ENCODE measurements at places on chromosomes 5 and 9.

GRCh38 chr5:6026766-6027406 is 351.5 kb downstream of the MED10 start:
- DNase-seq, result no peak

DNA sequence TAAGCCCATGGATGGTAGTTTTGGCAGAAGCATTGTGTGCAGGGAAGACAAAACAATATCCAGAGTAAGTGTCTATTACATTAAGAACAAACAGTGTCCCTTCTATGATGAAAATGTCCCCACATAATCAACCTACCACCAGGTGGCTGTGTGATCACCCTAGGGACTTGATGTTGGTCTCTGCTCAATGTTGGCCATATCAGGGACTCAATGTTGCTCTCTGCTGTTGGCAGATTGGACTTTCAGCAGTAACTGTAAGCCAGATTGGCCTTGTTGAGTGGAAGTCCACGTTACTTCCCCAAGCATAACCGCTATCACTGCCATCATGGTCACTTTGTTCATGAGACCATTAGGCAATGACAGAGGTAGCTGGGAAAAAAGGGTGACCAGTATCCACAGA is 52.8 kb upstream of the PRSS3 start:
- peak; percentile 12 for DNase-seq

- no peak for DNase-seq
Observed at GRCh38 chr5:124355928-124356327, 390.5 kb downstream of the ZNF608 start.

GRCh38 chr9:117682955-117683710 is 21.1 kb upstream of the TLR4 start:
- DNase-seq, result peak; percentile 50

- peak; percentile 21 for DNase-seq
Observed at GRCh38 chr9:26656003-26656870, 236.4 kb downstream of the CAAP1 start.

DNA sequence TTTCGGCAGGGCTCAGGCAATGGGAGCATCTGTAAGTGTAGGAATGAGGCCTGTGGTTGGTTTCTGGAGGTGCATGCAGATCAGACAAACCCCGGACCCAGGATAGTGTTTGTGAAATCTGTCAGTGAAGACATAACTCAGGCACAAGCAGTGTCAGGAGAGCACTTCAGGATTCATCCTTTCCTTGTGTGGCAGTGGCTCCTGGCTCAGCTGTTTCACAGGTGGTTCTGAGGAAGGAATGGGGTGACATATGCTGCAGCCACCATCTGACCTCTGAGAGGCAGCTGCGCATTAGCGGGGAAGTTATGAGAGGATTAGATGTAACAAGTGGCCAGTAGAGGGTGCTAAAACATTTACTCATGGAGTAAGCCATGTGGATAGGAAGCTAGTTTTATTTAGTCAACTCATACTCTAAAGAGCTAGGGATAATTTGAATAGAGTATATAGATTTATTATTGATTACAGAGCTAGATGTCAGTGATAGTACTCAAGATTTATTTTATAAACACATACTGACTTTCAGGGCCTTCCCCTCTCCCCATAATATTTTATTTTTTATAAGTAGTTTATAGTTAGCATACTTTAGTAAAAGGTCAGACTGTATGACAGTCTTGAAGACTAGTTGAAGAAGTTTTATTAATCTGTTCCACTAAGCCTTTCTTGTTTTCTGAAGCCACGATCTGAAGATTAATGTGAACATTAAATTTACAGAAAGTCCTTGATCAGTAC is 28.4 kb downstream of the NNT start:
- peak; percentile 58 for DNase-seq

DNA sequence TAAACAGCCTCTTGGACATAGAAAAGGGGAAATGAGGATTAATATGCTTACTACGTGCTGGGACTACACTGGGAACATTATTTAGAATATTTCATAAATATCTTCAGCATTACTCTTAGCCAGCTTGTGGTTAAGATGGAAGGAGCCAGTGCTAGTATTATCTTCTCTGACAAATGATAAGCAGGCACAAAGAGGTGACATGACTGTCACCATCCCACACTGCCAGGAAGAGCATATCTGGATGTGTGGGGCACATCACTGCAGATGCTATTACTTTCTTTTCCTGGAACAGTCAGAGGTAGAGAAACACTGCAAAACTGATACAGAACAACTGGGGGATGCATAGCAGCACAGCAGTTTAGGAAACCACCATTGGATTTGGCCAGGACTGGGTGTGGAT is 281.0 kb upstream of the TNC start:
- no peak for DNase-seq

- no peak for DNase-seq
Observed at GRCh38 chr5:5085381-5085780, 54.7 kb upstream of the ADAMTS16 start.

- DNase-seq, result no peak
Observed at GRCh38 chr9:72394066-72394465, 29.1 kb upstream of the ZFAND5 start.

DNA sequence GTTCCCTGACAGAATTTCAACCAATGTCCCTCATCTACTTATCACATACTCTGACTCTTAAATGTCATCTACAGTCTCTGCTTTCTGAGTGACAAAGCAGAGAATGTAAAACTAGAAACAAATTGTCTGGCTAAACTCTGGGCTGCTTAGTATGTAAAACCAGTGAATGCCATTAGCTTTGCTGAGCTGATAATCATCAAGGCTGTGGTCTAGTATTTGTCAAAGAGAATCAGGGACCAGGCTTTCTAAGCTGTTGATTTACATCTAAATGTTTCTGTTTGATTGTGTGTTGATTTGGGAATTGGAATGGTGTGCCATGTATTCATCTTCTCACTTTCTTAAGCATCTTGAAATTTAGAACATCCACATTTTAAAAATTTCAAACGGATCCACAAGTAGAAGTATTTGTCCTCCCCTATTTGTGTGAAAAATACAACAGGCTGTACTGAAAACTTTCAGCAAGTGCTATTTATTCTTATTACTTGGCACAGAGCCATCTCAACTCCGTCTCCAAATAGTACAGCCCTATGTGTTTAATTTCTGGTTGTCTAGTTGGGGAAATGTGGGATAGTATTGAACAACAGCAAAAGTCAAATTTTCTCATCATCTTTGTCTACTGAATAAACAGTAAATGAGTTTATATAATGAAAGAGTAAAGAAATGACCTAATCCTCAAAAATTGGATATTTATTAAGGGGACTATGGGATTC is 251.5 kb downstream of the KCTD16 start:
- DNase-seq, result no peak

DNA sequence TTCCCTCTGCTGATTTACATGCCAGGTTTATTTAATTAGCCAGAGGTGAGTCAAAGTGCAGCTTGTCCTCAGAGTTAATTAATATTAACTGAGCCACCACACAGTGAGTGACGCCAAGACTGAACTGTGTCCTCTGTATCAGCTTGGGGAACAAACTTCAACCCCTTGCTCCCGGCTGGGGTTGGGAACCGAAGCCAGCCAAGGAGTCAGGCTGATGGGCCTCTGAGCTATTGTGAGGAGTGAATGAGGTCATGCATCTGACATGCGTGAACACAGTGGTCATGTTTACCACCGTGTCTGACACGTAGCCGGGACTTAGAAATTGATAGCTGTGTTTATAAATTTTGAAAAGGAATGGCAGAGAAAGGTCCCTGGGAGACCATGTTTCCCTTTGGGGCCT is 17.1 kb downstream of the IGIP start:
- no peak for DNase-seq

DNA sequence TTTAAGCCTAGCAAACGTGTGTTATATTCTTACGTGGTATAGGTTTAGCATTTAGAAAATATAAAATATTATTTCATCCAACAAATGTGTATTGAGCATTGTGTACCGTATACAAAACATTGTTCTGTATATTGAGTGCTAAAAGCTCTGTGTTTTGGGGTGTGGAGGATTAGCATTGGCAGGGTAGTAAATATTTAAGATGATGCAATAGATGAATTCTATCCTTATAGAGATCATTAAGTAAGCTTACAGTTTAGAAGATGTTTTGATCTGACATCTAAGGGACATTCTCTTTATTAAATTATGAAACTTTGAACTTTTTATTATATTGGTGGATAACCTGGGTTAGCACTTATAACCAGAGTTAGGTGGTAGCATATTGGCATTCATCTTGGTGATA is 48.5 kb upstream of the GLIPR2 start:
- DNase-seq, result no peak

- no peak for DNase-seq
Observed at GRCh38 chr9:123954518-123955280, 24.8 kb upstream of the DENND1A start.

DNA sequence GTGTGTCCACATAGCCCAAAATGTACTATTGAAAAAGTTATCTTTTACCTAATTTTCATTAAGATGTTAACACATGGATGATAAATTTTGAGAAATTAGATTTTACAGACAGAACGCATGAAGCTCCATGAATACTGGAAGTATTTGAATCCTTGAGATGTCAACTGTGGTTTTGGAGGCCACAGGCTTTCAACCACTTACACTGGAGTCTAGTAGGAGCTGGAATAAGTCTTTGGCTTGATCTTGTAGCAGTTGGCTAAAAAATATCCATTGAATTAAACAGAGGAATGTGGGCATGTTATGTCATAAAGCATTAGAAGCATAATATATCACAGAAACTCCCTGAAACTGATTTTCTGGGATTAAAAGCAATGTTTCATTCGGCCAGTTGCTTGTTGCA is 52.9 kb downstream of the CAMK4 start:
- no peak for DNase-seq

- DNase-seq, result no peak
Observed at GRCh38 chr9:15286161-15286821, 20.7 kb downstream of the TTC39B start.

DNA sequence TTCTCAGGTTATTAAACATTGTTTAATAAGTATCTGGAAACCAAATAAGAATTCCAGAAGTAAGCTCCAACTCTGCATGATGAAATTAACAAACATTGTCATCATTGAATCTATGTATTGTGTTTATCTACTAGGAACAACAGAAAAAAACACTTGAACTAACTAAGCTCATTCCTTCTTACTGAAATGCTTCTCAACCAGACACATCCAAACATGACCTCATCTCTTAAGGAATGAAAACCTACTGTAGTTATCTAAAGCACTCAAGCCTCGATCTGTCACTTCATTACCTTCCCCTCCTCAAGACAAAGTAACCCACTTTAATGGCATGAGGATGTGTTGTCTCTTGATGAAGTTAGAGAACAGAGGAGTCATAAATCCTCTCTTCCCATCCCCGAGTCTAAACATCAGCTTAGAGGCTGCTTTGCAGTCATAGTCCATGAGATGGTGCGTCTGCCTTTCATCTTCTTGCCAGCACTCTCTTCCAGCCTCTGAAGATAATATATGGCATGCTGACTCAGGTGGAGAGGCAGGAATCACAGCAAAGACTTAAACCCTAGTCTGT is 86.5 kb downstream of the CEMIP2 start:
- no peak for DNase-seq

- no peak for DNase-seq
Observed at GRCh38 chr9:89946741-89947140, 341.9 kb downstream of the GADD45G start.

GRCh38 chr9:91978740-91979414 is 28.8 kb upstream of the ROR2 start:
- DNase-seq, result peak; percentile 27

DNA sequence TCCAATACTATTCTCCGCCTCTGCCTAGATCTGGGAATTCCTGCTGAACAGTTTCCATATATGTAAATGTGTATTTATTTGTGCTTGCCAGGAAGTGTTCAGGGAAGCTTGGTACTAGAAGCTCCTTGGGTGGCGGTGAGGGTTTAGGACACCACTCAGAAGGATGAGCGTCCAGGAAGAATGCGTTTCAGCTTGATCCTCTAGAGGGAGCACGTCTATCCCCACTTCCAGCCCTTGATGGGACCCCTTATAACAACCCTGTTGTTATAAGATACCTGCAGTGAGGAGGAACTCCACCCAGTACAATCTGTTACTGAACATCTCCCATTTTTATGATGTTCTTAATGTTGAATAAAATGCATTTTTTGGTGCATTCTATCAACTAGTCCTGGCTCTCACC is 88.9 kb downstream of the CYFIP2 start:
- no peak for DNase-seq

- no peak for DNase-seq
Observed at GRCh38 chr5:150641824-150642566, 1.5 kb downstream of the SYNPO start.

GRCh38 chr5:112737070-112737462 is 619 bp upstream of the APC start:
- no peak for DNase-seq

DNA sequence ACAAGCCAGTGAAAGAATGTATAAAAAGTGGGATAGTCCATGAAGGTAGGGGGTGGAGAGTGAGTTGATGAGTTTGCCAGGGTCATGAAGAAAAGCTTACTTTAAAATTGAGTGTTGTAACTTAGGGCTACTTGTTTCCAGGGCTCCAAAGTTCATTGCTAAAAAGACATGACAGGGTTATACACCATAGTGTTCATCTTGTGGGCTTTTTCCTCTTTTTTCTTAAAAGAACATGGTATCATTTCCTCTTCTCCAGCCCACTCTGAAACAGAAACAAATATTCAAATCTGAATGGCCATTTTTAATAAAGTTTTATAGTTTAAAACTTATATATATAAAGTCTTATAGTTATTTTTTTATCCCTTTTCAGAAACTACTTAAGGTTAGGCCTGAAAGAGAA is 115.7 kb upstream of the SMC2 start:
- no peak for DNase-seq

DNA sequence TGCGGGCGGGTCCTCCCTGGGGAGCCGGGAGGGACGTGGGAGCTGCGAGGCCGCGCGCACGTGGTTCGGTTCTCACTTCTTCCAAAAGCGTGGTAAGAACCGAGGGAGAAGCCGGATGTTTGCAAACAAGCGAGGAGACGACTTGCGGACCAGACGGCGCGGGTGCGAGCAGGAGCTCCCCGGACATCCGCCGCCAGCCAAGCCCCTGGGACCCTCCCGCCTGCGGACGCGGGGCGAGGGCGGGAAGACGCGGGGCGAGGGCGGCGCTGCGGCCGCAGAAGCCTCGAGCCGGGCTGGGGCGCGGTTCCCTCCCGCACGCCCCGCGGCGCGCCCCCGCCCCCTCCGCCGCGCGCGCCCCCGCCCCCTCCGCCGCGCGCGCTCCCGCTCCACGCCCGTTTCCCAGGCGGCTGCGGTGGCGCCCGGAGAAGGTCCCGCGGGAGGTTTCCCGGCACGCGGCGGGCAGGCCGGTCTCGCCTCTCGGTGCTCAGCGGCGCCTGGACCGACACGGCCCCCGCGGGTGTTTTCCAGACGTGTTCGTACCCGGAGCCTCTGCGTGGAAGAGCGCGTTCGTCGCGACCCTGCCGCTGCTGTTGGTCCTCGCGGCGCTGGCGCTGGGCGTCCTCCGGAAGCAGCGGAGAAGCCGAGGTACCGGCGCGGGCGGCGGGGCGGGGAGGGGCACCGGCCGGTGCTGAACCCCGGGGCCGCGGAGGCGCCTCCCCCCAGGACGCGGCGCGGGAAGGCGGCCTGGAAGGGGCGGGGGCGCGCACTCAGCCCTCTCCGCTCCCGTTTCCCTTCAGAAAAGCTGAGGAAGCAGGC is 12.8 kb downstream of the BTNL9 start:
- peak; percentile 65 for DNase-seq

All from GM12865 (cell line).